ENCODE measurements at places on chromosomes 13 and 19.

GRCh38 chr19:39413272-39413910 is 922 bp downstream of the PLEKHG2 start:
- DNase-seq, result no peak

DNA sequence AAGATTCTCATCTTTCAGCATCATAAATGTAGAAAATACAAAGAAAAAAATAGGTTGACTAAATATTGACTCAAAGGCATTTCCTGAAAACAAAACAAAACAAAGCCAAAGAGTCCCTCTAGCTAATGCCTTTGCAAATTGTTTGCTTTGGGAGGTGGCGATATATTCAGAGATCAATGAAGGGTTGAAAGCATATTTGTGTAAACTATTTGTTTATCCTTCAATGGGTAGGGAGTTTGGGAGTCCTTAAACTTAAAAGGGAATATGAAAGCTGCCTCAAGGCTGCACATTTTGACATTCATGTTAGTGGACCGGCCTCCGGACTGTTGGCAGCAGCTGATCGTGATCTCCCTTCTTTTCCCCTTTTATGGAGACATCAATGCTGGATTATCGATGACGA is 257.5 kb downstream of the ITGBL1 start:
- DNase-seq, result no peak

- peak; percentile 13 for DNase-seq
Observed at GRCh38 chr13:64529874-64530485, 2700.2 kb downstream of the PCDH9 start.

DNA sequence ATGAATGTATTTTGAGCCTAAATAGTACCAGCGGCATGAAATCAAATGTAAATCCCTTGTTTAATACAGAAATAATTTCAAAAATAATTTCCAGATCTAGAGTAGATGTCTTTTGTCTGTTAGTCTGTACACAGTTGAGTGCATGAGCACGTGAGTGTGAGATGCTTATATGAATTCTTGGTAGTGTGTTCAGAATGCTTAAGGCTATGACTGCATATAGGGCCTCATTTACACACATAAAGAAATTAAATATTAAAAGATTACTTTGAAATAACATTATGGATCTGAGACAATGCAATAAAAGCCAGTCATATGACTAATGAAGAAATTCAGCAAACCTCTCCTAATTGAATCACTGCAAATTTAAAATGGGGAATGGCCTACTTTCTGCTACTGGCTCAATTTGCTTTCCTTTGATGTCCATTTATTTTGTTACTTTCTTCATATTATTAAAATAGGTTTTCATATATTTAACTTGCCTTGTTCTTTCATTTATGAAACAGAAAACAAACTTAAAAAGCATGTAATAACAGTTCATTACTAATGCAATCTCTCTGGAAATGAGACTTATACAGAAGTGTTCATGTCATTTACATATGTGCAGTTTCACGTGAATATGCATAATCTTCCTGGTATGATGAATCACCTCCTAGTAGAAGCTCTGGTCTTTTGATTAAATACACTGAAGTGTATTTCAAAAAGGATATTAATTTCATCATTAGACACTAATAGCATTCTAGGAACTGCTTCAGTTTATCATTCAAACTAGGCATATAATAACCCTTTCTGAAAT is 4.5 kb downstream of the AMER2 start:
- DNase-seq, result no peak

- DNase-seq, result no peak
Observed at GRCh38 chr13:60331249-60332012, 65.6 kb upstream of the TDRD3 start.

DNA sequence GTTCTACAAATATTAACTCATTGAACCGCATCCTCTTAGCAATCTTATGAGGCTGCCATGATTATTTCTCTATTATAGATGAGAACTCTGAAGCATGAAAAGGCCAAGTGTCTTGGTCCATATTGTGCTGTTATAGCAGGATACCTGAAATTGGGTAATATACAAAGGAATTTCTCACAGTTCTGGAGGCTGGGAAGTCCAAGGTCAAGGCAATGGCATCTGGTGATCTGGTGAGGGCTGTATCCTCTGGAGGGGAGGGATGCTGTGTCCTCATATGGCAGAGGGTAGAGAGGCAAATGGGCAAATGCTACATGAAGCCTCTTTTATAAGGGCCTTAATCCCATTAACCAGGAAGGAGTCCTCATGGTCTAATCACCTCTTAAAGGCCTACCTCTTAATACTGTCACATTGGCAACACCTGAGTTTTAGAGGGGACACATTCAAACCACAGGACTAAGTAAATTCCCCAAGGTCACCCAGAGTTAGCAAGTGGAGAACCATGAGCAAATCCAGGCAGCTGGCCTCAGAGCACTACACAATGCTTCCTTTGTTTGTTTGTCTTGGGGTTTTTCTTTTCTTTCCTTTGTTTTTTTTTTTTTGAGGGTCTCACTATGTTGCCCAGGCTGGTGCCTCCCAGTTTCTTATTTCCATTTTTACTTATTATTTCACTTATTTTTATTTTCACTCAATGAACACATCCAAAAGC is 55.9 kb upstream of the LATS2 start:
- no peak for DNase-seq

- DNase-seq, result no peak
Observed at GRCh38 chr13:98528663-98529064, 48.2 kb downstream of the STK24 start.

- no peak for DNase-seq
Observed at GRCh38 chr19:47266401-47266941, 8.2 kb upstream of the INAFM1 start.

DNA sequence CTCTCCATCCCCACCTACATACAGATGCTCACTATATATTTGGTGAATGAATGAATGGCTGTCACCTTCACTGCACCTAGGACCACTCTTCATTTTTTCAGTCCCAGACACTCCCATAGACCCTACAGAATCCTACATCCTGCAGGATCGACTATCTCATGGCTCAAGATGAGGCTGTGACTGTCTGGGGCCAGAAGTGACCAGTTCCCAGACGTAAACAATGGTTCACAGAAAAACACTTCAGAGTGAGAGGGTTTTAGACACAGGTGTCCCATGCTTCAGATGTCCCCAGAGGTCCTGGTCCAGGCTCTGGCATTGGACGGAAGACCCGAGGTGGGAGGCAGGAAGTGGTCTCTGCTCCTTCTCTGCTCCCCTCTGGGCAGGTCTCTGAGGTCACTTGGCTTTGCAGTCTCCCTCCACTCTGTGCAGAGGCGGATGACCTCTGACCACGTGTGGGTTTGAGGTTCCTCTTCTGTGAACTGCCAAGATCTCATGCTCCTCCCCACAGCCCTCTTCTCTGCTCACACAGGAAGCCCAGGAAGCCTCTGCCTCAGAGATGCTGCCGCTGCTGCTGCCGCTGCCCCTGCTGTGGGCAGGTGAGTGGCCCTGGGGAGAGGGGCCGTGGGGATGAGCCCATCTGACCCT is 24.9 kb downstream of the SIGLEC7 start:
- DNase-seq, result no peak

GRCh38 chr13:60655256-60655655 is 258.2 kb downstream of the TDRD3 start:
- DNase-seq, result no peak
